CD4-positive, alpha-beta T cell treated with Interleukin-6 for 4 hours (primary cell): ENCODE measurements at places on chromosomes 2 and 18.

GRCh38 chr18:12409469-12409868, 1.7 kb downstream of the PRELID3A start:
- no peak for DNase-seq

- no peak for DNase-seq
These were observed 34.5 kb downstream of the EMILIN2 start for GRCh38 chr18:2881088-2881839.

DNA sequence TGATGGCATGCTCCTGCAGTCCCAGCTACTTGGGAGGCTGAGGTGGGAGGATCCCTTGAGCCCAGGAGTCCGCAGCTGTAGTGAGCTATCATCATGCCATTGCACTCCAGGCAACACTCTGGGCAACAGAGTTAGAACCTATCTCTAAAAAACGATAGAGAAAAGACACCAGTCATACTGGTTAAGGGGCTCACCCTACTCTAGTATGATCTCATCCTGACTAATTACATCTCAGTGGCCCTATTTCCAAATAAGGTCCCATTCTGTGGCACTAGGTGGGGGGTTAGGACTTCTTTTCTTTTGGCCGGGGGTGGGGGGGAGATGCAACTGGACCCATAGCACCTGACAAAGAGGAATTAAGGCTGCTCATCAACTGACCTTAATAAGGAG, 163.2 kb upstream of the NCK2 start:
- no peak for DNase-seq

GRCh38 chr18:49071778-49072177, 121.0 kb upstream of the SMAD7 start:
- no peak for DNase-seq

DNA sequence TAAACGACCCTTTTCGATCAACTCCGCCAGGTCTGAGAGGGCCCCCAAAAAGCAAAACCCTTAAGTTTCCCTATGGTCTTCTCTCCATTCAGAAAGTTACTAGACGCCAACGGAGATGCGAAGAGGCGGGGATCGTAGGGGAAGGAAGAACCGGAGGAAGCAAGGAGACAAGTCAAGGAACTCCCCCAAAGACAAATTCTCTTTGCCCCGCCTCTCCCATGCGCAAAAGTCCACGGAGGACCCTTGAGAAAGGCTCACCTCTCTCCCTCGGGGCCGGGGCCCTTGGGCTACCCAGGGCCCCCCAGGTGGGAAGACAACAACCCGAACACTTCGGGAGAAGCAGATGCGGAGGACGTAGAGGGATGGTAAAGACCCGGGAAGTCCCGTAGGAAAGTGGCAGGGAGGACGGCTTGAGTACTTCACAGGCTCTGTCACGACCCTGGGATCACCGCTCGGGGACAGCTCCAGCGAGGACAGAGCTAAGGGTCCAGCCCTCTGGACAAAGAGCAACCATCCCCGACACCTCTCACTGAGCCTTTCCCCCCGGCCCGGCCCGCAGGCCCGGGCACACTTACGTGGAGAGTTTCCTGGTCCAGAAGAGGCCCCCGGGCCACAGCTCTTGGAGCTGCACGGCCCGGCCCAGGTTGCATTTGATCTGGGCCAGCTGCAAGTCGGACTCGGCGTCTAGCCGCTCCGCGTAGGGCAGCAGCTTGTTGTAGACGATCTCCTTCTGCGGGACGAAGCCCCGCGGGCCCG, 647 bp downstream of the PSME4 start:
- DNase-seq = peak; percentile 19

GRCh38 chr2:30110773-30111172, 36.0 kb upstream of the YPEL5 start:
- no peak for DNase-seq

- no peak for DNase-seq
These were observed 449.4 kb upstream of the SLC14A2 start for GRCh38 chr18:45165871-45166270.

DNA sequence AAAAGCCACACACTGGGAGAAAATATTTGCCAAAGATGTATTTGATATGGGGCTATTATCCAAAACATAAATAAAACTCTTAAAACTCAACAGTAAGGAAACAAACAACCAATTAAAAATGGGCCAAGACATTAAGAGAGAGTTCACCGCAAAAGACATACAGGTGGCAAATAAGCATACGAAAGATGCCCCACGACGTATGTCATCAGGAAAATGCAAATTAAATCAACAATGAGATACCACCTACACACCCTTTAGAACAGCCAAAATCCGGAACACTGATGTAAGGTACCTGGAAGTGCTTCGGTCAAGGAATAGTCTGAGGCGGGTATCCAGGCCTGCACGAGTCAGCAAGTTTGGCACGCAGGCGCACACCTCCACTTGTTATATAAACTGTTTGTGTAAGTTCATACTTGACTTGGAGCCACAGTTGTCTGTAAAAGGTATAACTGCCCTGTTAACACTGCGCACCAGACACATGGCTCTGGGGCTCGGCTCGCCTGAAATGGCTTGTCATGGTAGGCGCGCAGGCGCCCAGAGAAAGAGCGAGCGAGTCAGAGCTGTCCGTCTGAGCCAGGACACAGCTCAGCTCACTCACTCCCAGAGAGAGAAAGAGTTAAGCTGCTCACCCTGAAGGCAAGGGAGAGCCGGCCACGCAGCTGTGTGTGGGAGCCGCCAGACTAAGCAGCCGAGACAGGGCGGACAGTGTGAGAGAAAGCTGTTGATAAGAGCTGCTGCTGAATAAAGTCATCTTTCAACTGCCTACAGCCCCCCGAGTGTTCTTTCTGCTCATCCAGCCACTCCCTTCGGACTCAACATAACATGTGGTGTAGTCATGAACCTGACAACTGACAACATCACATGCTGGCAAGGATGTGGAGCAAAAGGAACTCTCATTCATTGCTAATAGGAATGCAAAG, 87.3 kb downstream of the HNRNPLL start:
- no peak for DNase-seq
